ENCODE measurements at places on chromosomes 6 and 20.

DNA sequence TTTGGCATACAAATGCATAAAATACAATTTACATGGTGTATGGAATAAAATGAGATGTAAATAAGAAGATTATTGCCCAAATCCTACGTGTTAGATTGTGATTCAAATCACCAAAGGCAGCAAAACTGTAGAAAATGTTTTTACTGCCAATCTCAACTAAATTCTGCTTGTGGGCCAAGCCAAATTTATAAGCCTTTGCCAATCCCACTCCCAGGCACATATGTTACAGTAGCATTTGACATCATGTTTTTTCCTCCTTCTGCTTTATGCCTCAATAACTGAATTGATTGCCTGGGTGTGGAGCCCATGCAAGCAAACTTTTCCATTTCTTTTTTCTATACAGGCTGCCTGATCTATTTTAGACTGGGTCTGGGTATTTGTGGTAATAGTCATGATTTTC lies 36.3 kb upstream of the LRRC1 start:
- no peak for DNase-seq

DNA sequence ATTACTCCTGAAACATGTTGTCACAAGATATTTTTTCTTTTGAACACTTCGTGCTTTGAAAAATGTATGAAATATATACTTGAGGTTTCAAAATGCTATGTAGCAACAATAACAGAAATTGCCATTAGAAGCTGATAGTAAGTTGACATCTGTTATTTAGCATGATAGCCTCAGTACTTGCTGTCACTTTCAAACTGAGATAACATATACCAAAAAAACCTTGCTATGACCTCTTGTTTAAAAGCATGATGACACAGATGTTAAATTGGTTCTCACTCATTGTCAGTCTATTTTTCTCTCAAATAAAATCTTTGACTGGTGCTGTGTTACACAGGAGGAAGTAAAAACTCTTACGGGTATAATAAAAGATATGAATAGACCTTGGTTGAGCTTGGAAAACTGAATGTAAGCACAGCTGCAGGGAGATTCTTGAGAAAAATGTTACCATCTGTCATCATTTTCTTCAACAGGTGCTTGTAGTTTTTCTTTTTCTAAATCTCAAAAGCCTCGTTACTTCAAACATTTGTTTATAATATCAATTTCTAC lies 18.6 kb downstream of the MOXD1 start:
- no peak for DNase-seq

DNA sequence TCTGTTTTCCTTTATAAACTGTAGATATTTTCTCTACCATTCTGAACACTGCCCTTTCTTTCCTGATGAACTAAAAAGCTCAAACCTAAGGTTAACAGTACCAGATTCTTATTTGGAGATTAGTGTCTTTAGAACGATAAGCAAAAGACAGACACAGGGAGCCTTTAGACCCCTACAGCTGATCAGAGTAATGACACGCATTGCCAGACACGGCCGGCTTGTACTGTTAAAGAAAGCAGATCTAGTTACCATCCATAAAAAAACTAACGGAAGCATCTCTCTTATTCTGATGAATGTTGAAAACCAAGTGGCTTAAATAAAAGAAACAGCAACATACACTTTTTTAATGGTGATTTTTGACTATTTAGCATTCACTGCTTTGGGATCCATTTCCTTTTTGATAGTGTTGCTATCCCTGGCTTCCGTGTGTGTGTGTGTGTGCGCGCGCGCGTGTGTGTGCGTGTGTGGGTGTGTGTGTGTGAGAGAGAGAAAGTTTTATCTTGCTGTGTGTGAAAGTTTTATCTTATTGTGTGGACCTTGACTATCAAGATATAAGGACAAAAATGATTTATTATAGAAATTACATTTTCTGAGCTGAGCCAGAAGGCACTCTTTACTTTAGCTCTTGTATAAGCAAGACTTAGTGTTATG lies 95.6 kb upstream of the SLC35B3 start:
- no peak for DNase-seq

DNA sequence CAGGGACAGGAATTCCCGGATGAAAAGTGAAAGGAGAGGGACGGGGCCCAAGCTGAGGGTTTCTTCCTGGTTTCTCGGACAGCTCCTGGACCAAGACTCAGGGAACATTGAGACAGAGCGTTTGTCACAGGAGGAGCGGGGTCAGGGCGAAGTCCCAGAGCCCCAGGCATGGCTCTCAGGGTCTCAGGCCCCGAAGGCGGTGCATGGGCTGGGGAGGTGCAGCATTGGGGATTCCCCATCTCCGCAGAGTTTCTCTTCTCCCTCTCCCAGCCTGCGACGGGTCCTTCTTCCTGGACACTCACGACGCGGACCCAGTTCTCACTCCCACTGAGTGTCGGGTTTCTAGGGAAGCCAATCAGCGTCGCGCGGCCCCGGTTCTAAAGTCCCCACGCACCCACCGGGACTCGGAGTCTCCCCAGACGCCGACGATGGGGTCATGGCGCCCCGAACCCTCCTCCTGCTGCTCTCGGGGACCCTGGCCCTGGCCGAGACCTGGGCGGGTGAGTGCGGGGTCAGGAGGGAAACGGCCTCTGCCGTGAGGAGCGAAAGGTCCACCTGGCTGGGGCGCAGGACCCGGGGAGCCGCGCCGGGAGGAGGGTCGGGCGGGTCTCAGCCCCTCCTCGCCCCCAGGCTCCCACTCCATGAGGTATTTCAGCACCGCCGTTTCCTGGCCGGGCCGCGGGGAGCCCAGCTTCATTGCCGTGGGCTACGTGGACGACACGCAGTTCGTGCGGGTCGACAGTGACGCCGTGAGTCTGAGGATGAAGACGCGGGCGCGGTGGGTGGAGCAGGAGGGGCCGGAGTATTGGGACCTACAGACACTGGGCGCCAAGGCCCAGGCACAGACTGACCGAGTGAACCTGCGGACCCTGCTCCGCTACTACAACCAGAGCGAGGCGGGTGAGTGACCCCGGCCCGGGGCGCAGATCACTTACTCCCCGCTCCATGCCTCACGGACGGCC lies 54.6 kb upstream of the POLR1H start:
- DNase-seq, result no peak

- DNase-seq, result no peak
These were observed 214.8 kb downstream of the ZDHHC14 start for GRCh38 chr6:157595768-157596167.

GRCh38 chr6:43495409-43495941 lies 14.7 kb downstream of the LRRC73 start:
- DNase-seq, result no peak

DNA sequence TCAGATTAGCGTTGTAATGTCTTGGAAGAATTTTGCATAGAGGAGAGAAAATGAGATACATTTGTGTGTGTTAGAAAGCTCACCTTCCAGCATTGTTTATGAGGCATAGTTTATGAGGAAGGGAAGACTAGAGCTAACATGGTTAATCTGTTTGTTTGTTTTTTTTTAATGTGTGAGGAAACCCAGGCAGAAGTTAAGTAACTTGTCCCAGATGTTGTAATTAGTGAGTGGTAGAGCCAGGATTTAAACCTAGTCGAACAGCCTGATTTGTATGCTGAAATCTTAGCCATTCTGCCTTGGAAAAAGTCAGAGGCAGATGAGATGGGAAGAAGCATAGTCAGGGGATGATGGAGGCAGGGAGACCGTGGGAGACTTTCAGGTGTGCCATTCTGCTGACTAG lies 29.1 kb downstream of the NDUFAF5 start:
- no peak for DNase-seq

- no peak for DNase-seq
These were observed 122.3 kb downstream of the JARID2 start for GRCh38 chr6:15368186-15368585.

DNA sequence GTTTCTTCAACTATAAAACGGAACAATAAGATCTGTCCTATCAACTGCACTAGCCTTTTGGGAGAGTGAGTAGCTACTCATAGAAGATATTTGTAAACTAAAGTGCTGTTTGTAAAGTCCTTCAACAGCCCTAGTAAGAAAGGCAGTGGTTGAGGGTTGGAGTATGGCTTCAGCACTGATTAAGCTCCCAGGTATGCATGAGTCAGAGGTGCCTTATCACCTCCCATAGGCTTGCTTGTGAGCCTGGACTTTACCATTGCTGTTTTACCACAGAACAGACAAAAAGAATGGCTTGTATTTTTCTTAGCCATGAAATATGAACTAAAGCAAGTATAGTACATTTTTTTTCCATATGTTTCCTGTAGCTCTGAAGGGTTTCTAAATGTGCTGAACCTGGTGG lies 44.1 kb downstream of the SAMD3 start:
- DNase-seq, result no peak

DNA sequence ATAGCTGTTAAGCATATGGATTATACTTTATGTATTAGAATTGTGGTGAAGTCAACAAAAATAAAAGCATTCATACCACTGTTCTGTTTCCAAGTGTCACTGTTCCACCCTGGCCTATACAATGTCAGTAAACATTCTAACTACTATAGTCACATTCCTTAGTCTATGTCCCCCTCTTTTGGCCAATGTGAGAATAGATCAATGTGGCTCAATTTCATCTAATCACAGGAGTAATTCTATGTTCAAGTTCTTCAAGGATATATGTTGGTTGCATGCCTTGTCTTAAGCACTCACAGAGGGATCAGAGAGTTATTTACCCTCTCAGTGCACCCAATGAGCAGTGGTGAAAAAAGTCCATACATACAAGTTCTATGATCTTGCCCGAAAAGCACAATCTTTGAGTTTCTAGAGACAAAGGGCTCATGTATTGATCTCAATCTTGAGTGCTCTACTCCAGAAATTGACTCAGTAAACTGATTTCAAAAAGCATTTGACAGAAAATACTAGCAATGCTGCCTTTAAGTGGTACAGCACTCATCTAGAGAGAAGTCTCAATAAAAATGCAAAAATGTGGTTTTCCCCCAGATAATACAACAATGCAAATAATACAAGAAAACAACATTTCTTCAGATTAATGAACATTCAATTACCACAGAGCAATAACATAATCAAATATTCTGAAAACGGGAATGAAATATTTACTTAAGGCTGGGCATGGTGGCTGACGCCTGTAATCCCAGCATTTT lies 16.5 kb downstream of the SMLR1 start:
- DNase-seq, result no peak
